ENCODE measurements at places on chromosomes 11 and 22.

- DNase-seq, result peak; percentile 16
Measured at GRCh38 chr11:3738241-3738640, 59.1 kb downstream of the NUP98 start.

DNA sequence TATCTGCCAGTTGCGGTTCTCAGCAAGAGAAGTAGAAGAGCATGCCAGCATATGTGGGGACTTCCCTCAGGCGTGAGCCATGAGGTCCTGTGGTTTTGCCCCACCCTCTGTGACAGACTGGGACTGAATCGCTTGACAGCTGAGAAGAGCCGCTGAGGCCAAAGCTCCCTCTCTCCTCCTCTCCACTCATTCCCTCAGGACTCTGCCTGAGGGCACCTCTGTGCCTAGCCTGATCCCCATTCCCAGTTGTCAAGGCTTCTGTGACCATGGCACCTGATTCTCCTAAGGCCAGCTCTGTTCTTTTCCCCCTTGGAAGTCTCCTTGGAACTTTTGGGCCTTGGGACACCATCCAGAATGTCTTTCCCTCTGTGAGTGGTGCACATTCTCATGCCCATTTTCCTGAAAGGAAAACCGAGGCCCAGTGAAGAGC is 27.0 kb downstream of the ART5 start:
- DNase-seq, result no peak

- DNase-seq, result no peak
Measured at GRCh38 chr11:59283825-59284772, 71.4 kb upstream of the MPEG1 start.

GRCh38 chr11:107157146-107157808 is 139.0 kb upstream of the GUCY1A2 start:
- DNase-seq, result no peak

- DNase-seq, result no peak
Measured at GRCh38 chr11:85627332-85627997, at the start of gene DLG2. Gene DLG2, minus strand, starts transcription at chr11:85627344.

DNA sequence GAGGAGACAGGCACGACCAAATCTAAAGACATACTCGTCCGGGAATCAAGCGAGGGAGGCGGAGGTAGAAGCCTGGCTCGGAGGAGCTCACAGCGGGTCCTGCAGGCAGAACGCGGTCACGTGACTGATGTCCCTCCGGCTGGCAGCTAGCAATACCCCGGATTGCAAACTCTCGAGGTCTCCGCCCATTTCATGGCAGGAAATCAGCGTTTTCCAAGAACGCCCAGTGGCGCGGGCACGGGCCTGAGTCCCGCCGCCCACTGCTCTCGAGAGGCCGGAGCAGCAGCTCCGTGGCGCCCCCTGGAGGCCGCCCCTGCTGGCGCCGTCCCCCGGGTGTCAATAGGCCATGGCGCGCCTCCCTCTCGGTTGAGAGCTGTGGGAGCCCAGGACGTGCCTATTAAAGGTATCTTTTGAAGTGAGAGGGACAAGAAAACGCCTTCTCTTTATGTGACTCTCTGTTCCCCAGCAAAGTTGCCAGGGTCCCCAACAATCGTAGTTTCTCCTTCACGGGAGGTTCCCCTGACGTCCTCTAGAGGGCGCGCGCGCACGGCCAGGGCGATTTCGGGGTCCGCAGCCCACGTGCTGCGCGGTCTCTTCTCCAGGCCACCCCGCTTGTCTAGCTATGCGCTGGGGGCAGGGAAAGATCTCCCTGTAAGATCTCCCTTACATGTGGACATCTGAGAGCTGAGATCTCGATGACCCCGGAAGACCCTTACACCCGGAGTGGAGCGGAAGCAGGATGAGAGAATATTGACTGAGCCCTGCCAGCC is 37.3 kb upstream of the RBFOX2 start:
- DNase-seq, result peak; percentile 73

DNA sequence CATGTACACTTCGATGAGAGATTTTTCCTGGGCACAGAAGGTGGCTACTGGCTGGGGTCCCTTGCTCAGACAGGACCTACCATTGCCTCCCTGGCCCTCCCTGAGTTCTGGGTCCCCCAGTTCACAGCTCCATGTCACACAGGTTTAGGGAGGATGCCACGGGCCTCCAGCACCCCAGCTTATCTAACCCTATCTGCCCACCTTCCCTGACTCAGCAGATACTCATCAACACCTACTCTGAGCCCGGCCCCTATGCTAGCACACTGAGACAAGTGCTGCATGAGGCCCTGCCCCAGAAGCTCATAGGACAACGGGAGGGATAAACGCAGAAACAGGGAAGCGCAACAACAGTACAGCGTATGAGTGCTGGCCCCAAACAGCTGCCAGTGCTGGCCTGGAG is 9.6 kb downstream of the NAGA start:
- DNase-seq, result no peak

GRCh38 chr11:32210556-32210955 is 119.7 kb downstream of the RCN1 start:
- peak; percentile 19 for DNase-seq

DNA sequence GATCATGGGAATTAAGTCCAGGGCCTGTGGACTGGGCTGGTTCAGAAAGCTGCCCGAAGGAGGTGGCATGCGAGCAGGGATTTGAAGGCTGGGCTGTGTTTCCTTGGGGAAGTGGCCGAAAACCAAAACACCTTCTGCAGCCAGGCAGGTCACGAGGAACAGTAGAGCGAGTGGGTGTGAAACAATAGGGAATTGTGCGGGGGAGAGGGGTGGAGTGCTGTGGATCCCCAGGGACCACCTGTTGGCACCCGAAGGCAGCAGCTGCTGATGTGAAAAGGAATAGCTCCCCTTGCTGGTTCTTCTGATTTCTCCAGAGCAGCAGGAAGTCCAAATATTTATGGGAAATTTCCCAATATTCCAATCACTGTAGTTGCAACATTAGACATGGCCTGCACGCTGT is 24.6 kb downstream of the TP53I11 start:
- DNase-seq, result no peak

DNA sequence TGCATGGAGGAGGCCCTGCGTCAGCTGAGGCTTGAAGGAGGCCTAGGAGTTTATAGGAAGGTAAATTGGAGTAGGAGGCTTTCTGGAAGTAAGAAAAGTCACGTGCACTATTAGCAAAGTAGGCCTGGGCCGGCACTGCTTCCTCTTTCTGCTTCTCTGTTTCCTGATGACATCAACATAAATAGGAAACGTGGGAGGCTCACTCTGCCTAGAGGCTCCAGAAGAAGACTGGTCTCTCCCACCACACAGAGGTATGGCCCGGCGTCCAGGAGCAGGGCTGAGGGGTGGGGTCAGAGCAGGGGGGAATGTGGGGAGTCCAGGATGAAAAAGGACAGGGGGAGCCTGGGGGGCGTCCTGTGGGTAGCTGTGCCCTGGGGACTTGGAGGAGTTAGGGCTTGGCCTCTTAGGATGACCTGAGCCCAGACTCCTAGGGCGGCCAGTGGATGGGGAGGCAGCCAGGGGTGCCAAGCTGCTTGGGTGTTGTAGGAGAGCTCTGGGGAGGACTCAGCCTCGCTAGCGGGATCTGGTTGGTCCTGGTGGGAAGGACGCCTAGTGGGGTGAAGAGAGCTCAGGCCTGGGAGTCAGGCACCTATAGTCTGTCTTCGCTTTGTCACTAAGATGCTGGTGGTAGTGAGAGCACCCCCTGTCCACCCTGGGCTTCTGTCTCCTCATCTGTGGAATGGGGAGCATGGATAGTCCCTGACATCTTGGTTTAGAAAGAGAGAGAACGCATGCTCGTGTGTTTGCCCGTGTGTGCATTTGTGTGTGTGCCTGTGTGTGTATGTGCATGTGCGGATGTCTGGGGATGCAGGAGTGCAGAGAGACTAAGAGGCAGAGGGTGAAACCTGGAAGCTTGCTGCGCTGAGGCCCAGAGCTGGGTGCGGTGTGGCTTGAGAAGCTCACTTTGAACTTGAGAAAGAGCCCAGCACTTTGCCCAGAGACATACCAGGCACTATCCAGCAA is at the start of gene CSF2RB:
TSS of gene CSF2RB (plus strand) at position 202 of the 963 bp plus-strand sequence. CDS start 8,580 bp downstream, outside the sequence.
- no peak for DNase-seq

GRCh38 chr11:95379479-95379878 is 148.5 kb upstream of the SESN3 start:
- DNase-seq, result no peak

DNA sequence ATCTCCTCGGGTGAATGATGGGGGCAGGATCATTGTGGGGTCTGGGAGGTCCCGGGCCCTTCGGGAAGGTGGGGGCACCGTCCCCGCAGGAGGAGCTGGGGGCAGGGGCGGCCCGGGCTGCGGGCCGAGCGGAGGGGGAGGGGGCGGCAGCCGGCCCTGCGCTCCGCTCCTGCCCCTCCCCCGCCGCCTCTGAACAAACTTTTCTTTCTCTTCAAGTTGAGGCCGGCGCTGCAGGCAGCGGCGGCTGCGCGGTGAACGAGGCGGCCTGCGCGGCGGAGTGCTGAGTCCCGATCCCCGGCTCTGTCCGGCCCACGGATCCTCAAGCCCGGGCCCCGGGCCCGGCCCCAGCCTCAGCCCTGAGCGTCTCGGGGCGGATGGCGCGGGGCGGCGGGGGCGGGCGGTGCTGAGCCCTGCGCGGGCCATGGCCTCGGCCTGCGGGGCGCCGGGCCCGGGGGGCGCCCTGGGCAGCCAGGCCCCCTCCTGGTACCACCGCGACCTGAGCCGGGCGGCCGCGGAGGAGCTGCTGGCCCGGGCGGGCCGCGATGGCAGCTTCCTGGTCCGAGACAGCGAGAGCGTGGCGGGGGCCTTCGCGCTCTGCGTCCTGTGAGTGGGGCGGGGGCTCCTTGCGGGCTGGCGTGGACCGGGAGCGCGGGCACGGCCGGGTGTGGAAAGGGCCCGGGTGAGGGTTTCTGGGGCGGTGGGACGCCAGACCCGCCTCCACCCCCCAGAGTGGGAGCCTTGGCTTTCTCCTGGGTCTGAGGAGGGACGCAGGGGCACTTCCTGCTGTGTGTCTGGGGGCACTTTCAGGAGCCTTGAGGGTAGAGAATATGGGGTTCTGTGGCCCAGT is at the start of gene INPPL1:
TSS of gene INPPL1 (plus strand) at position 204 of the 847 bp plus-strand sequence. CDS start at position 422, 218 bp downstream.
- no peak for DNase-seq

DNA sequence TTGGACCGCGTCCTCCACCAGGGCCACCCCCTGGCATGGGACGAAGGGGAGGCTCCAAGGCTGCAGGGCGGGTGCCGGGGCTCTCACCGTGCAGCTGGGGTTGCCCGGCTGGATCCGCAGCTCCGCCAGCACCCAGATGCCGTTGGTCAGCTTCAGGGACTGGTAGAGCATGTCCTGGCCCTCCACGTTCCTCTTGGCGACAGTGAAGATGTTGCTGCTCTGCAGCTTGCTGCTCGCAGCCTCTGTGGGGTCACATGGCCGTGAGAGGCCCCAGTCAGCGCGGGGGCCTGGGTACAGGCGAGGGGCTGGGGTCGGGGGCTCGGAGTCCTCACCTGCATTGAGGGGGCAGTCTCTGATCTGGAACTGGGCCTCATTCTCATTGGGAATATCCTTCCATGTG is 14.8 kb upstream of the RASL10A start:
- no peak for DNase-seq

DNA sequence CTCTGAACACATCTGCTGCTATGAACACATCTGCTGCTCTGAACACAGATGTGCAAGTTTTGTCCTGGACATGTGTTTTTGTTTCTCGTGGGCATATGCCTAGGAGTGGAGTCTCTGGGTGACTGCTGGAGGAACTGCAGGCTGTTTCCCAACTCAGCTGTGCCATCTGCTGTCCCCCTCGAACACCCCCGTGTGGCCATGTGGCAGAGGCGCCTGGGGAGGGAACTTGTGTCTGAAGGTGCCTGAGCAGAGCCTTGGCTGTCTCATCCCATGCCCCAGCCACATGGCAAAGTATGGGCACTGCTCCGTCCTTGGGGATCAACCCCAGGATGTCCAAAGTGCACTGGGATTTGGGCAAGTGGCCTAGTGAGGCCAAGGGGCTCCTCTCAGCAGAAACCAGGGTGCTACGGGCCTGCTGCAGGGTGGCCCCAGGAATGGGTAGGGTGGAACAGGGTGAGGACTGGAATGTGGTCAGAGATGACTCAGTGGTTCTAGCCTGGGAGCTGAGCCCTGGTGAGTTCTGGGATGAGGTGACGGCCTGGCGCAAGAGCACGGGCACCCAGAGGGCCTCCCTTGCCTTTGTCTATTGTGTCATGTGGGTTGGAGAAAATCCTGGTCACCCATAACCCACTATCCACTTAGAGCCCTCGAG is 14.7 kb downstream of the GATD1 start:
- DNase-seq, result no peak

GRCh38 chr11:66847461-66848232 is 4.4 kb downstream of the RCE1 start:
- DNase-seq, result no peak

DNA sequence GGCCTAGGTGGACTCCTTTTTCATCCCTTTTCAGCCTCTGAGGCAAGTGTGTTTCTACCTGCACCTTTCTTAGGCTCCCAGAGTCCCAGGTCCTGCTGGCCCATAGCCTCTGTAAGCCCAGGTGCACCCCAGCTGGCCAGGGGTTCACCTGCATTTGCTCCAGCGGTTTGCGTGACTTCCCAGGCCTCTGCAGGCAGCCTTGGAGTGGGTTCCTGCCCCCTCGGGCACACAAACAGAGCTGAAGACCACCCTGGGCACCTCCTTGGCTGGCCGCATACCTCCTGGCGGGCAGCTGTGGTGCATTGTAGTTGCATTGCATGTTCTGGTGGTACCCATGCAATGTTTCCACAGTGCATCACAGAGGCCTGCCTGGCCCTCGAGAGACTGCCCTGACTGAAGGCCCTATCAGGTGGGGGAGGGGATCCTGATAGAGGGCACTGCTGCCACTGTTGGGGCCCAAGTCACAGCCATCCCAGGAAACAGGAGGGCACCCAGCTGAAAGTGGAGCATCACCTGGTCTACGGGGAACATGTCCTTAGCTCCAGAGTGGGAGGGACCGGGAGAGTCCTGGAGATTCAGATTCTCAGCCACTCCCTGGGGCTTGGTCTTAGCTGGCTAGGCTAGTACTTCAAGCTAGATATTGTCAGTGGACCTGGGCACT is 14.1 kb downstream of the SHISA8 start:
- DNase-seq, result no peak

DNA sequence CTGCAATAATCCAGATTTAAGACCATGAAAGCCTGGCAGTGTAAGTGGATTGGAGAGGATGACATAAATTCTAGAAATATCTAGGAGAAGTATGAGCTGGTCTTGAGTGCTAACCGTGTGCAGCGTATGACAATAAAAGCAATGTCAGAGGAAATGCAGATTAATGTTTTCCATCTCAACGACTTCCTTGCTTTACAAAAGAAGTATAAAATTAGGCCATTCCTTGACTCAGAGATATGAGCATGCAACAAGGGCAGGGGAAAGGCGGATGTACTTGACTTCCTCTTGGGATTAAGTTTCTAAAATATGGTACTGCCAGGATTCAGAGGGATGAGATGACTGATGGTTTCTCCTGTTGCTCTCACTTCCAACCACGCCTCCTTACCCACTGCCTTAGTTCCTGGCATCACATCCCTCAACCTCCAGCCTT is 32.3 kb downstream of the ADAMTS15 start:
- no peak for DNase-seq

All from AG04449 (cell line).